ENCODE measurements at places on chromosomes 1 and 21.

GRCh38 chr1:221040101-221040500 lies 160.9 kb downstream of the HLX start:
- no peak for DNase-seq

GRCh38 chr1:41664861-41665640 lies 180.6 kb upstream of the EDN2 start:
- no peak for DNase-seq

GRCh38 chr1:40818264-40818961 lies 34.8 kb downstream of the KCNQ4 start:
- DNase-seq: peak; percentile 79

- DNase-seq: no peak
Observed at GRCh38 chr21:41743321-41744027, 23.4 kb downstream of the RIPK4 start.

DNA sequence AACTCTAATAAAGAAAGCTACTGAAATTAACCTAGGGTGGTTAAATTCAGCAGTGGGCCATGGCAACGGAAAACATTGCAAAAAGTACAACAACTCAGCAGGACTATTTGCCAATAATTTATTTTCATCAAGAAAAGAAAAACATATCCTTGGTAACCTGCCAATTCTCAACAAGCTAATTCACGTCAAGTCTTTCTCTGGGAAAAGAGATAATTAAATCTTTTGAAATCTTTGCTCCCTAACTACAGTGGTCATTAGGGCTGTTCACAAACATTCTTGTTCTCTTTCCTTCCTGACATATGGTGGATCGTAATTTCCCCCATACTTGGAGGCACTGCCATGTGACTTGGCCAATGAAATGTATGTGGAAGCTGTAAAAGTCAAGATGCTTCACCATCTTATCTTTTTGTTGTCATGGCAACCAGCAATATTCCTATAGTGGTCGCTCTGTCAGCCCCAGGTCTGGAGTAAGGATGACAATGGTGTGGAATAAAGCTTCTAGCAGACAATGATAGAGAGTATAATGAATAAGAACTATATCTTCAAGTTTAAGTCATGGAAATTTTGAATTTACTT lies 29.6 kb upstream of the ZNF326 start:
- no peak for DNase-seq

- no peak for DNase-seq
Observed at GRCh38 chr1:19785660-19786059, 14.1 kb downstream of the TMCO4 start.

- DNase-seq: no peak
Observed at GRCh38 chr1:39116860-39117728, 87.4 kb upstream of the MACF1 start.

- DNase-seq: peak; percentile 48
Observed at GRCh38 chr1:16215882-16216753, 3.7 kb upstream of the ARHGEF19 start.

DNA sequence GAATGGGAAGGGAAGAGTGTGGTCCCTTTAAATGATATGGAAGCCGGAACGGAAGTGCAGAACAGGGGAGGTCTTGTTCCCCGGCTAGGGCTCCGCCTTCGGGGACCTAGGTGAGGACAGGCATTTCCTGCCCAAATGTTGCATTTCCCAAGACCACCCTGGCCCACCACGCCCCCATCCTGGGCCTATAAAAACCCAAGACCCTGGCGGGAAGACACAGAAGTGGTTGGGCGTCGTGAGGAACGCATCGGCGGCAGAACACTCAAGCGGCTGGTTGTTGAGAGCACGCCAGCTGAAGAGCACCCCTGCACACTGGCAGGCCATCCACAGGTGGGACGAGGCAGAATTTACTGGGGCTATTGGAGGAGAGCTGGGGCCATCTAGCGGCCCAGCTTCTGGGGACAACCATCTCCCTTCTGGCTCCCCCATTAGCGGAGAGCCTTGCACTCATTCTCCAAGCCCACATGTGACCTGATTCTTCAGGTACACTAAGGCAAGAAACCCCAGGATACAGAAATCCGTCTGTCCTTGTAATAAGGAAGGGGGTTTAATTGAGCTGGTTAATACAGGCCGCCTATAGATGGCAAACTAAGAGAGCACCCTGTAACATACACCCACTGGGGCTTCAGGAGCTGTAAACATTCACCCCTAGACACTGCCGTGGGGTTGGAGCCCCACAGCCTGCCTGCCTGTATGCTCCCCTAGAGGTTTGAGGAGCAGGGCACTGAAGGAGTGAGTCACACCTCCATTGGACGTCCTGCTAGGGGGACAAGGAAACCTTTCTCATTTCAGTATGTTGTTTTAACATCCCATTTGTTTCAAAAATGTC lies 1327.9 kb downstream of the BRINP3 start:
- DNase-seq: no peak

DNA sequence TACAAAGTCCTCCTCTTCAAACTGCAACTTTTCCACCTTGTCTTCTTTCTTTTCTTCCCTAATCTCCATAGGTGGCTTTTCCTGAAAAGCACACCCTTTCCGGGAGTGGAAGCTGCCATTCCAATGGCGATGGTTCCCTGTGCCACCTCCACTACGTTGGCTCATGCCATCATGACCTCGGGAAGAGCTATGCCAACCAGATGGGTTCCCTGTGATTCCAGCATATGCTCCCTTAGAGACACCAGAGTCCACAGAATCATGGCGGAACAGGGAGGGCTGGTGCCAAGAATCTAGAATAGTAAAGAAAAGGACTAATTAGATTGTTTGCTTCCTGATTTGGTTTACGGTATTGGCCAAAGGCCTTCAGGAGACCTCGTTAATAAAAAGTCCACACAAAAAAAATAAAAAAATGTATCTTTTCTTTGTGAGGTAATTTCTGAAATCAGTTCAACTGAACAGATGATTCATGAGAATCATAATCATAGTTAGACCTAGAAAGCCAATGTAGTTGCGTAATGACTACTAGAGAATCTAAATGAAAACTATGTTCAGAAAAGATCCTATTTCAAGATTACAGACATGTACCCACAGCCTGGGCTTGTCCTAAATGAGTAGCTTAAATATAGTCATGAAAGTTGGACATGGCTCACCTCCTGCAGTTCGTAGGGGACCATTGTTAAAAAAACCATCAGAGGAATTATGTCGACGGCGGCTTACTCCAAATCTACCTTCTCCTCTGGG lies 30.9 kb upstream of the CCDC17 start:
- DNase-seq: no peak

DNA sequence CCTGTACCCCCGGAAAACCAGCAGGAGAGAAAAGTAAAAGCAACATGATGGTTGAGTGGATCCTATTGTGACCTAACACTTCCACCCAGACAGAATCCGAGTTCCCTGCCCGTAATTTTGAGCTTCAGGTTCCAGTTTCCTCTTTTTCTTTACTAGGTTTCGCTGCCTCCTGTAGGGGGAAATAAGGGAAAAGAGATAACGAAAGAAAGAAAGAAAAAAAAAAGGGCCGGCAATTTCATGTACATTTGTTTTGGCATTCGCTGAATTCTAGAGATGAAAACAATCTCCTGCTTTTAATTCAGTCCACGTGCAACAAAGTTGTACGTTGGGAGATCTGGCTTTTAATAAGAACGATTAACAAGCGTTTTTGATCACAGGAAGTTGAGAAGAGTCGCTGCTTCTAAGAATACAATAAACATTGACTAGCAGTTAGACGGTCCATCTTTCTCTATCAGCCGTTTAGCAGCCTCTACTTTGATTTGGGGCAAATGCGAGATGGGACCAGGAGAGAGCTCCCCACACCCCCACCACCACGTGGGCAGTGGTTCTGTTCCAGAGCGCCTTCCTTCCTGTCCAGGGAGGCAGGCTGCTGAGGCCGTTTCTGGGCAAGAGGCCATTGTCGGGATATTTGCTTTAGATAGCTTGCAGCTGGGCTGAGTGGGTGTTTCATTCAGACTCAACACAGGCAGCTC lies 155.9 kb upstream of the RUNX1 start:
- no peak for DNase-seq

- no peak for DNase-seq
Observed at GRCh38 chr1:208510192-208510952, 266.2 kb upstream of the PLXNA2 start.

- no peak for DNase-seq
Observed at GRCh38 chr1:33965086-33965485, 101.2 kb downstream of the HMGB4 start.

DNA sequence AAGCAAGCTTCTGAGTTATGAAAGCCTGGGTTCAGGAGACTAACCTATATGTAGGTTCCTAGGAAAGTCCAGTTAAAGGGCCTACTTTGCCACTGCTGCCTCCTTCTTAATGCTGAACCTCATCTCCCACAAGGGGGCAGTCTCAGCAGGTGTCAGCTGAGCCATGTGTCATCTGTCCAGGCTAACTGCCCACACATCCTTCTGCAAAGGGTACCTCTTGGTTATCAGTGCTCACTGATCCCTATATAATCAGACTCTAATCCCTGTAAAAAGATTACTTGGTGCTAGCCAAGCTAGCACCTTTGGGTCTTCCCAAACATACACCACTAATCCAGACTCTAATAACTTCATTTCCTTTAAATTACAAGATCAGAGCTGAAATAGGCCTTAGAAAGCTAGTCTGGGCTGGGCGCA lies 9.0 kb downstream of the PRDX1 start:
- peak; percentile 44 for DNase-seq

- no peak for DNase-seq
Observed at GRCh38 chr1:59750328-59751003, 64.3 kb upstream of the HOOK1 start.

- no peak for DNase-seq
Observed at GRCh38 chr1:64976361-64976760, 10.0 kb upstream of the JAK1 start.

GRCh38 chr1:205636732-205637131 lies 4.9 kb upstream of the ELK4 start:
- DNase-seq: no peak
